Left hindlimb (tissue), 1 donor: ENCODE measurements at places on chromosomes 12 and 14.

- DNase-seq: no peak
These were observed 145.7 kb downstream of the NUAK1 start for GRCh38 chr12:105992849-105993740.

DNA sequence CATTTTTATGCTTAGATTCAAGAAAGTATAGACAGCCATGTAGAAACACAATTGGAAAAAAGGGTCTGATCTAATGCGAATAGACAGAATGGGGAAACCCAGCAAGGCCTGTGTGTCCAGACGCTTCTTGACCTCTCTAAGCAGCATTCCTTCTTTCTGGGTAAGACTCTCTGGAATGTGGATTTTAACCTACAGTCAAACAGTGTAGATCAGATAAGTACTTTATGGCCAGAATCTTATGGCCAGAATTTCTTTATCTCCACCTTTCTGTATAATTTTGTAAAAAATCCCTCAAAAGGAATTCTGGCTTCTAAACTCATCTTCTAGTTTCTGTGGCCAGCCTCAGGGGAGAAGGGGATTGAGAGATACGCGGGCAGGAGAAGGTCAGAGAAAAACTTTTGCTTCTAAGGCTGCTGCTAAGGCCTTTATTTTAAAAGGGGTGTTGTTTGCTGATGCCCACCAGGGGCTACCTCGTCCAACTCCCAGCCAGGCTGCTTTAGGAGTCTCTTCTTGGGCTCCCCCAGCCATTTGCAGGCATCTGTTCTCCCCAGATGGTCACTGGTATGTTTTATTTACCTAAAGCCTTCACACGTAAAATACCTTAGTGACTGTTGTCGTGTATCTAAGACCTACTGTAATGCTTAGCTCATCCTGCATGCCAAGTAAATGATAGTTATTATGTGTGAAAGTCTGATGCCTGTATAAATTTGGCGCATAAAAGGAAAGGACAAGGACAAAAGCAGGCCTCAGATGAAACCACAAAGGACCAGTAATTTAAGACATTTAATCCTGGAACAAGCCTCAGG lies 68.4 kb downstream of the ANO6 start:
- DNase-seq: no peak

DNA sequence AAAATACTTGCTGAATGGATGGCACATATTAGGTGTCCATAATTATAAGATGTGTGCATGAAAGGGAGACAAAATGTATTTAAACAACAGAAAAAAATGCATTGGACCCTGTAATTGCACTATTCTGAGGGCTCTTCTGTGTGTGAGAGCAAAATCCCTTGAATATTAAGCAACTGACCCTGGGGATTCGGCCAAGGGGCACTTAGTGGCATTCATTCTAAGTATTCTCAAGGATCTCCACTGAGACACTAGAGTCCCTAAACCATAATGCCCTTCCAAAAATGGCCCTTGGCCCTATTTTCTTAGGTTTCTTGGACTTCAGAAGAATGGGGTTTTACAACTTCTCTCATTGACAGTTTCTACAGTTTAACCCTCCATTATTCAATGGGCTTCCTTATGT lies 388.6 kb downstream of the GLT1D1 start:
- no peak for DNase-seq

GRCh38 chr12:119592232-119592631 lies 1.3 kb upstream of the TMEM233 start:
- DNase-seq: no peak

- DNase-seq: no peak
These were observed 145.3 kb downstream of the GRIN2B start for GRCh38 chr12:13836099-13836498.

- DNase-seq: no peak
These were observed 2.0 kb upstream of the CHURC1 start for GRCh38 chr14:64912261-64912660.

DNA sequence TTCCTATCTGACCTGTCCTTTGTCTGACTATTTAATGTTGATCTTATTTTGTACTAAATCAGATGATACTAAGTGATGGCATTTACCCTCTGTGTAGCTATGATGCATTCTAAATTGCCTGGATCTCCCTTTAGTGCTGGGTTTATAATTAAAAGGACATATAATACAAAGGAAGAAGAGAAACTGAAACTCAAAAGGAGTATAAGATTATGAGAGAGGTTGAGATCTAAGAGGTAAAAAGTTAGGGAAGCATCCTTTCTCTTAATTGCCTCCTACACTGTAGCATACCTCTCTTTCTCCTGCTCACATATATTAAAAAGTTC lies 86.9 kb upstream of the MON2 start:
- DNase-seq: no peak

GRCh38 chr12:113267621-113268020 lies 46.4 kb downstream of the TPCN1 start:
- DNase-seq: no peak

DNA sequence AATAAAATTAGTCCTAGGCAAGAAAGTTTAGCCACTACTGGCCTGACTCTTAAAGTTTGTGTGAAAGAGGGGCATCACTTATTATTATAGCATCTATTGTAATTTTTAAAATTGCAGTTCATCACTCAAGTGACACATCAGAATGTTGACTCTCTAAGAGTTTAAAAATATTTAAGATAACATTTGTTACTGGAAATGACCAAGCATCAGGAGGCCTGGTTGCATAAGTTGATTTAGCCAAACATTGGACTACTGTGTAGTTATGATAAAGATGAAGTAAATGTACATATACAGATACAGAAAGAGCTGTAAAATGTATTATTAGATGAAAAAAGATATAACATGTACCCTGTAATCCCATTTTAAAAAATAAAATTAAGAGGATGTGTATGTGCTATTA lies 47.5 kb downstream of the SCFD1 start:
- no peak for DNase-seq

DNA sequence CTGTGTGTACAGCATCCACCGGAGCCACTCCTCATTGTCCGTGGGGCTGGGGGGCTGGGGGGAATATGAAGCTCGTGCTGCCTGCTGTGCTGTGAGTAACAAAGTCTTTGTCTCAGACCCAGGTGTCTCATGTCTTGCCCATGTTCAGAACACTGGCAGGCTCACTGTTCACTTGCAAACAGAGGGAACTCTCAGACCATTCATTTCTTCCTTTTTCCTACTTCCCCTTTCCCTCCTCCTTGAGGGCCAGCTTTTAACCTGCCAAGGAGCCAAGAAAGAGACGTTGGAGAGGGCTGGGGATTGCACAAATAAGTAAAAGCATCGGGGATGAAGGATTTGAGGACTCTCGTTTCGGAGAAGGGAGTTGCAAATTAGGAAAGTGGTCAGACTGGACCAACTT lies 21.6 kb downstream of the GPR132 start:
- DNase-seq: peak; percentile 0

- DNase-seq: peak; percentile 50
These were observed at the start of gene SLC24A4 for GRCh38 chr14:92323011-92323915. Gene SLC24A4, plus strand, starts transcription at chr14:92323165. Its CDS starts 666 bp downstream, at chr14:92323831.

- DNase-seq: no peak
These were observed 588.5 kb downstream of the VRK1 start for GRCh38 chr14:97385727-97386126.

- no peak for DNase-seq
These were observed 50.7 kb upstream of the KCNC2 start for GRCh38 chr12:75260316-75260715.

DNA sequence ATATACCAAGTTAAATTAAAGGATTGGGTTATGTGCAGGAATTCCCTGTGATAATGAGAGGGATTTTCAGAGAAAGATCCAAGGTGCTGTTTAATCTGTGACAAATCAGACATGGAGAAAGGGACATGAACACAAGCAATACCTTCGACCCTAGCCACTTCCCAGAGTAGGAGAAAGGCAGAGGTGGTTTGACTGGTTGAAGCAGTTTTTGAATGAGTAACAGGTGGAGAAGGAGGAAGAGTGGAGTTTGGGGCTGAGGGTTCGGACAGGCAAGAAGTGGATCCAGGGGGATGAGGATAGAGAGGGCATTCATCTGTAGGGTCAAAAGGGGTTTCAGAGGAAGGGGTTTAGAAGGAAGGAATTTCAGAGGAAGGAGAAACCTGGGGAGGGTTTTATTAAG lies 27.4 kb upstream of the A2M start:
- no peak for DNase-seq

- peak; percentile 40 for DNase-seq
These were observed 1.6 kb downstream of the CBLN3 start for GRCh38 chr14:24427537-24428508.

GRCh38 chr12:31250179-31250578 lies 75.8 kb downstream of the SINHCAF start:
- DNase-seq: no peak

DNA sequence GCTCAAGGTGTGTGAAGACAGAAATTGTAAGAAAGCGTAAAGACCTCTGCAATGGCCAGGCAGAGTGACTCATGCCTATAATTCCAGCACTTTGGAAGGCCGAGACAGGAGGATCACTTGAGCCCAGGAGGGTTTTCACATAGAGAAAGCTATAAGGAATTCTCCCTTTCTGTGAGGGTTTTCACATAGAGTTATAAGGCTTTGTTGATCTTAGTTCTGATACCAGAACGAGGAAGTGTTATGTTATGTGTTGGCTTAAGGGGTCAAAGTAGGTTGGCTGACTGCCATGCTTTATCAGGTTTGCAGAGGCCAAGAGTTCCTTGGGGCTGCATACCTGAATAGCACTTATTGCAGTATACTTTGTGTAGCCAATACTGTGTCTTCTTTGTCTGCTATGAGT lies 139.1 kb downstream of the ERC1 start:
- no peak for DNase-seq

DNA sequence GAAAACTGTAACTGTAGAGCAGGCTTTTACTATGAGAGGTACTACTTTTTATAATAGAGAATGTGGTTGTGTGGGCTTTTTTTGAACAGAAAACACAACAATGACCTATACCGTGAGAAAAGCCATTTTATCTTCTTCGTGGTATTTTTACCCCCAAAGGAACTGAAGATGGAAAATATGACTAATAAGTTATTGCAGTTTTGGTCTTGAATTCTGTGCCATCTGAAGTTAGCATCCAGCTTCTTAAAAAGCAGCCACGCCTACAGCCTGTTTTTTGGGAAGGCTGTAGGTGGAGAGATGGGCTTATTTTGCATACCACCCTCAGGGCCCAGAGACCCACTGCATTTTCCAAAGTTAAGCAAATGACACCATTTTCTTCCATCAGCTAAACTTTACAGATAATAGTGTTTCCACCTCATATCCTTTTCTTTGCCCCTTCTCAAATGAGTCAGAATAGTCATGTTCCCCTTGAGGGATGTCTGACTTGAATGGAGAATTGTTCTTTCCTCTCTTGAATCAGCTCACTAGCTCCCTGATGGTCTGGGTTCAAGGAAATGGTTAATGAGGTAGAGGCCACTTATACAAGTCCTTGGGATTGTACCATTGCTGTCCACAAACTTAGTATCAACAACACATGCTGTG lies 53.0 kb downstream of the TBC1D30 start:
- no peak for DNase-seq

GRCh38 chr14:36365766-36366165 lies 45.3 kb upstream of the MBIP start:
- DNase-seq: no peak

DNA sequence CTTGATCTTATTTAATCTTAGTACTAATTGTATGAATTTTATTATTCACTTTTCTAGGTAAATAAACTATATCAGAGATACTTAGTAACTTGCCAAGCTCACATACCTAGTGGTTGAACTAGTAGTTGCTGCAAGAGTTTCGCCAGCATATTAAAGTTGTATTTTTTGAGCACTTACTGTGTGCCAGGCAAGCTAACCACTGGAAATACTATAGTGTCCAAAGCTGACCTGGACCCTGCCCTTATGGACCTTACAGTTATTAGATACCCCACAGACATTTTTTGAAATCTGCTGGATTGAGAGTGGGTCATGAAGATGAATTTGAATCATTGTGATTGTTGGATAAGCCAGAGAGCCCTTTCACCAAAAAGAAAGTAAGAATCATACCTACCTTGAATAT lies 125.0 kb downstream of the RAD51B start:
- no peak for DNase-seq

DNA sequence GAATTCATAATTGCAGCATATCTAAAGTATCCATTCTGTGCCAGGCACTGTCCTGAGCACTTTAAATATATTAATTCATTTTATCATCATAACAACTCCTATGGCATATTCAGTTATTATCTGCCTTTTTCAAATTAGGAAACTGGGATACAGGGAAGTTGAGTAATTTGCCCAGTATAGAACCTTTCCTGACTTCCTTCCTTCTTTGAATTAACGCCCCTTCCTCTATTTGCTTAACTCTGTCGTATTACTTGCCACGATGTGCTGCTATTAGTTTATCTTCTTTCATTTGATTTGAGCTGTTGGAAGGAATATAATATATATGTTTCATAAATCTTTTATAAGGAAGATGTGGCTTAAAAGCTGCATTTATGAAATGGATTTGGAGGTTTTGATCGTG lies 25.4 kb upstream of the FAM177A1 start:
- DNase-seq: no peak
